ENCODE measurements at places on chromosomes 5 and 9. TPM values are rescaled to one million over a fixed set of nuclear protein-coding genes. Genes with fewer than 3 reads are reported as not detected.

- no peak for DNase-seq
- H3K4me3 ChIP-seq, result no peak overlapping the region
- H3K27me3 ChIP-seq, result no peaks in the 10 kb centered on the region
- H3K36me3 ChIP-seq, result no peaks in the 10 kb centered on the region
Observed at GRCh38 chr5:96920744-96921355, 15.0 kb upstream of the LNPEP start.

- no peaks in the 10 kb centered on the region for H3K36me3 ChIP-seq
- H3K4me1 ChIP-seq, result no peaks in the 10 kb centered on the region
- no peak for DNase-seq
- H3K27me3 ChIP-seq, result no peaks in the 10 kb centered on the region
Observed at GRCh38 chr5:2000591-2000990, 117.9 kb upstream of the IRX4 start.

DNA sequence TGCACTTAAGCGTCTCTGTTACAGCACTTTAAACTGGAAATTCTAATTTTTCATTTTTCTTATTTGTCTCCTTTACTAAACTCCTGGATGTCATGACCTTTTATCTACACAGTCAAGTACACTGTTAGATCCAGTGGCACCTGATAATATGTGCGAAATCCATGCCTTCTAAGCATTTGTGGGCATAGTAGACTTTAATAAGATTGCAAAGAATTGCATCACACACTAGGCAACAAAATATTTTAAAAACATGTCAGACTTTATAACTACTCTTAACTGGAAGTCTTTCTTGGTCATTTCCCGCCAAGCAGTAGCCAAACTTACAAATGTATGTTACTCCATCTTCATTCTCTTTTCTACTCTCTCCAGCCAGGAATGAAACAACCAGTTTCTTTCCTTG, 5.0 kb upstream of the SPINK1 start:
- no peak for DNase-seq
- no peaks in the 10 kb centered on the region for H3K36me3 ChIP-seq
- H3K4me1 ChIP-seq, result no peaks in the 10 kb centered on the region
- H3K27ac ChIP-seq, result no peak overlapping the region

- H3K27me3 ChIP-seq, result no peaks in the 10 kb centered on the region
- H3K36me3 ChIP-seq, result no peaks in the 10 kb centered on the region
- no peak for DNase-seq
- no peaks in the 10 kb centered on the region for H3K4me1 ChIP-seq
- H3K4me3 ChIP-seq, result no peak overlapping the region
Observed at GRCh38 chr9:101332362-101332761, 52.4 kb downstream of the BAAT start.

GRCh38 chr9:122051351-122052321, 41.5 kb downstream of the TTLL11 start:
- no peaks in the 10 kb centered on the region for H3K4me1 ChIP-seq
- H3K4me3 ChIP-seq, result no peak overlapping the region
- DNase-seq, result no peak
- H3K36me3 ChIP-seq, result no peaks in the 10 kb centered on the region

GRCh38 chr5:67297376-67297775, 100.8 kb upstream of the CD180 start:
- H3K4me3 ChIP-seq, result no peak overlapping the region
- no peaks in the 10 kb centered on the region for H3K36me3 ChIP-seq
- peaks cover 10% of the 10 kb centered on the region for H3K4me1 ChIP-seq

DNA sequence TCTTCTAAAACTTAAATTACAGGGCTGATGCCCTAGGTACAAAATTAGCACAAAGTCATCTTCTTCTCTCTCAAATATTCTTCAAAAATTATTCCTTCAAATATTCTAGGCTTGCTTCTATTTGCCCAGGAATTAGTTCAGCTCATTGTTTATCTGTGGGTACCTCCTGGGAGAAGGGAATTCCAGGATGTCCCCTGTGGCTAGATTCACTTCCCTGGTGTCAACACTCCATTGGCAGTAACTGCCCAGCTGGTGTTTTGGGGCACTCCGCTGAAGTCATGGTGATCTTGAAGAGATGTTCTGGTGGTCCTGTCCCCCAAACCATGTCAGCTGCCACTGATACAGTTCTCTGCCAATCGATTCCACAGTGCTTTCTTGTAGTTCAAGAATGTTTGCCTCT, 26.2 kb upstream of the TGFBR1 start:
- no peak overlapping the region for H3K4me3 ChIP-seq
- no peaks in the 10 kb centered on the region for H3K27me3 ChIP-seq
- no peaks in the 10 kb centered on the region for H3K4me1 ChIP-seq
- H3K27ac ChIP-seq, result no peak overlapping the region

DNA sequence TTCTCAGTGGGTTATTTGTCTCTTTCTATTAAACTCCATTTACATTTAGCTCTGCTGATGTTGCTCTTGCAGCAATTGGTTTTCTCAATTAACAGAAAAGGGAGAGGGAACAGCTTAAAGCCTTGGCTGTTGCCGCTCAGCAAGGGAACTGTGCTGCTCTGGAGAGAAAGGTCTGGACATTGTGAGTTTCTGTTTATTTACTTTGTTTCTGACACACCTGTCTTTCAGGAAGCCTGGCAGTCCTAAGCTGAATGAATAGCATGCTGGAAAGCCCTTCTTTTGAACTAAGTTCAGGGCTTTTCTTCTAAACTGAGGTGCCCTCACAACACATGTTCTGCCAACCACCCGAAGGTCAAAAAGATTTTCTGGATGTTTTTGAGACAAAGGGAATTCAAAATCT, 491.9 kb downstream of the PDE4D start:
- H3K36me3 ChIP-seq, result no peaks in the 10 kb centered on the region
- H3K4me3 ChIP-seq, result no peak overlapping the region
- no peak for DNase-seq
- no peaks in the 10 kb centered on the region for H3K27me3 ChIP-seq

DNA sequence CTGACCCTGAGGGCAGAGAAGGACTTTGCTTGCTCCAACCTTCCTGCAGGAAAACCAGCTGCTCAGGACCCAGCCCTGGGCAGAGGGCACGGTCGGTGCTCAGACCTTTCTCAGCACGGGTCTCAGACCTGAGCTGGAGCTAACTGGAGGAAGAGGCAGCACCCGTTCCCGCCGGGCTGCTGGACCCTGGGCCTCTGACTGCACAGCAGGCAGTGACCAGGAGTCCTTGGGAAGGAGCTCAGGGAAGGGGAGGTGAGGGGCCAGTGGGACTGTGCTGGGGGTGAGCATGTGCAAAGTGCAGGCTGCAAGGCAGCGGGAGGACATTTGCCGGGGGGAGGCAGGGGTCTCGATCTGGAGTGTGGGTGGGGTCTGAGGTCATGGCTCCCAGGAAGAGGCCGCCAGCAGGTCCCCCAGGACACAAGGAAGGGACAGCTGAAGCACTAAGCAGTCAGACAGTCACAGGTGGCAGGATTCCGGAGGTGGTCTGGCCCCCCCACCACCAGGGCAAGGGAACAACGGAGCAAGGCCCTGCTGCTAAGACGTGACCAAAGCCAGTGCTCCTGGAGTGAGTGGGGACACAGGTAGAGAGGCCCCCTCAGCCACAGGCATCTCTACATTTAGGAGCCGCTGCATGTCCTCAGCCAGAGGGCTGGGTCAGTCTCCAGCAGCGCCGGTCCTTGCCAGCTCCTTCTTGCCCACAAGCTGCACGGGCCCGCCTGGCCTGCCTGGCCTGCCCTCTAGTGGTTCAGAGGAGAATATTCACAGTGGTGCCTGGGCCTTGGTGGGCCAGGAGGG, 4.8 kb upstream of the DPM2 start:
- peaks cover 48% of the 10 kb centered on the region for H3K4me1 ChIP-seq
- peaks cover 5% of the 10 kb centered on the region for H3K36me3 ChIP-seq
- H3K27me3 ChIP-seq, result no peaks in the 10 kb centered on the region
- H3K4me3 ChIP-seq, result no peak overlapping the region
- peak overlapping the region; percentile 56 for H3K27ac ChIP-seq

DNA sequence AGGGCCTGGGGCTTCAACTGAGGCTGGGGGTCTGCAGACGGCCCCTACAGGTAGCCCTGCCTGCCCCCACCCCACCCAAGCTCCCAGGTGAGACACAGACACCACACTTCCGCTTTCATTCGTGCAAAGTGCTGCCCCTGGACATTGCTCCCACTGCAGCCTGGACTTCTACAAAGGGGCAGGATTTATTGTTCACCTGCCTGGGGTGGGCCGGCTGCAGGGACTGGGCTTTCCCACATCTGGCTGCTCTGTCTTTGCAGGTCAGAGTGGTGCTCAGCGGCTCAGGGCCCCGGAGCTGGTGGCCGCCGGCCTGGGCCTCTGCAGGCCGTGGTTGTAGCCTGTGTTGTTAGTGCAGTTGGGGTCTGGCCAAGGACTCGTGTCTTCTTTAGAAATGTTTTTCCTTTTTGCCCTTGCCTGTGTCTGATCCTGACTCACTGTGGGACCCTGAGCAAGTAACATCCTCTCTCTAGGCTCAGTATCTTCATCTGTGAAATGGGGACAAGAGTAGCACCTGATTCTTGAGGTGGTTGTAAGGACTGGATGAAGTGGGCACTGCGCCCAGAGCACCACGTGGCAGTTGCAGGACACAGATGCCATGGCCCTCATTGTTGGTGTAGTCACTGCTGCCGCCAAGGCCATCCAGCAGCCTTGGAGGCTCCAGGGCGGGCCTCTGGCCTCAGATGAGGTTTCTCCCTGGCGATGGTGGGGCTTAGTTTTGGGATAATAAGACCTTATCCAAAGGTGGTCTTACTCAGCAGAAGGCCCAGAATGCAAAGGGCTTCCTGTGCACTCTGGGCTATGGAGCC, 143.9 kb downstream of the CACNA1B start:
- DNase-seq, result no peak
- H3K36me3 ChIP-seq, result no peaks in the 10 kb centered on the region
- no peak overlapping the region for H3K4me3 ChIP-seq
- peaks cover 3% of the 10 kb centered on the region for H3K4me1 ChIP-seq

DNA sequence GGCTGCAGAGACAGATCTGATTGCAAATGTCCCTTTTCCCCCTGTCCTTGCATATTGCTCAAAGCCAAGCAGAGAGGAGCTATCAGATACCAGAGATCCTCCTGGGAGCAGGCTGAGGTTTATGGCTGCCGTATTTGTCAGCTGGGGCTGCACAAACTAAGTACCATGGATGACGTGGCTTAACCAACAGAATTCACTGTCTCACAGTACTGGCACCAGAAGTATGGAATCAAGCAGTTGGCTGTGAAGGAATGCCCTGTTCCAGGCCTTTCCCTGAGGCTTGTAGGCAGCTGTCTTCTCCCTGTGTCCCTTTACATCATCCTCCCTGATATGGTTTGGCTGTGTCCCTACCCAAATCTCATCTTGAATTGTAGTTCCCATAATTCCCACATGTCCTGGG, 2.6 kb downstream of the CFAP90 start:
- H3K27me3 ChIP-seq, result no peaks in the 10 kb centered on the region
- no peak overlapping the region for H3K27ac ChIP-seq
- no peak overlapping the region for H3K4me3 ChIP-seq
- no peak for DNase-seq
- H3K4me1 ChIP-seq, result peaks cover 6% of the 10 kb centered on the region

GRCh38 chr5:102295534-102296177, 428 bp downstream of the SLCO4C1 start:
- H3K27me3 ChIP-seq, result no peaks in the 10 kb centered on the region
- H3K36me3 ChIP-seq, result no peaks in the 10 kb centered on the region
- no peak overlapping the region for H3K27ac ChIP-seq

- DNase-seq, result peak; percentile 38
- no peak overlapping the region for H3K4me3 ChIP-seq
- H3K27me3 ChIP-seq, result no peaks in the 10 kb centered on the region
- H3K36me3 ChIP-seq, result no peaks in the 10 kb centered on the region
- peaks cover 16% of the 10 kb centered on the region for H3K4me1 ChIP-seq
- H3K27ac ChIP-seq, result no peak overlapping the region
Observed at GRCh38 chr9:130537346-130538050, 41.9 kb upstream of the FUBP3 start.

Gene OR1J2
- 1.6 TPM for total RNA-seq
